ENCODE measurements at places on chromosomes 11 and 22.

DNA sequence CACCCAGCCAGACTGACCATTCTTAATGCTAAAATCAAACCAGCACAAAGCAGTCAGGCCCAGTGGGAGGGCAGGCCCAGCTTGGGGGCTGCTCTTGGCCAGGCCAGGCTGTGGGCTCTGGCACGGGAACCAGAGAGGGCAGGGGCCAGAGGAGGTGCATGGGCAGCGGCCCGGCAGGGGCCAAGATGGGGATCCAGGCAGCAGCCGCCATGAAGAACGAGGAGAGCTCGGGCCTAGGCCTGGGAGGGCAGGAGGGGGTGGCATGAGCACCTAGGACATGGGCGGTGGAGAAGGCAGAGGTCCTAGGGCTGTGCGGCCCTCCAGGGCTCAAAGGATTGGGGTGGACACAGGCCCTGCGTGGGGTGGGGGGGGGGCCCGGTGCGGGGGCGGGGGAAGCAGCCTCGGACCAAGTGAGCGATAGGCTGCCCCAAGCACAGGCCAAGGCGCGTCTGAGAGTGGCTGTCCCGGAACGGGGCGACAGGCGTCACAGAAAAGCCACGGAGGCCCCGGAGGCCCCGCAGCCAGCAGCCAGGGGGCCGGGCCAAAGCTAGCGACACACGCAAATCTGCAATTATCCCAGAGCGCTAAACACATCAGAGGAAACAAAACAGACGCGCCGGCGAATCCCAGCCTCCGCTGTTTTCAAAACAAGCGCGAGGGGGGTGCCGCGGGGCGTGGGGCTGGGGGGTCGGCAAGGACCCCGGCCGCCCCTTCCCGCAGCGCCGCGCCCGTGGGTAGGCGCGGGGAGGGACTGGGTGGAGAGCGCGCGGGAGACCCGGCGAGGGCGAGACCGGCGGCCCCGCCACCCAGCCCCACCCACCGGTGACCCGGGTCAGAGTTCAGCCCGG, 8.3 kb downstream of the PLXNB2 start:
- no peak for DNase-seq

- DNase-seq, result no peak
Measured at GRCh38 chr22:37334859-37335805, 52.8 kb downstream of the CYTH4 start.

DNA sequence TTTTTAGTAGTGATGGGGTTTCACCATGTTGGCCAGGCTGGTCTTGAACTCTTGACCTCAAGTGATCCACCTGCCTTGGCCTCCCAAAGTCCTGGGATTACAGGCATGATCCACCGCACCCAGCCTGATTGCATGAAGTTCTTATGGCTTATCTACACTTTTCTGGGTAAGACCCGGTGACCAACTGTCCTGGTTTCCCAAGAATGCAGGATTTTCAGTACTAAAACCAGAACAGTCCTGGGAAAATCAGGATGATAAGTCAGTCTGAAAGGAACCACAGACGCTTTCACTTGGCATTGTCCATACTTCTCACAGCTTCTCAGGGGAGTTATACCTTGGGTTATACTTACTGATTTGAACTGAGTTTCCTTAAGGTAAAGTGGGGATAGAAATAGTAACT, 1.4 kb upstream of the BPIFC start:
- no peak for DNase-seq

DNA sequence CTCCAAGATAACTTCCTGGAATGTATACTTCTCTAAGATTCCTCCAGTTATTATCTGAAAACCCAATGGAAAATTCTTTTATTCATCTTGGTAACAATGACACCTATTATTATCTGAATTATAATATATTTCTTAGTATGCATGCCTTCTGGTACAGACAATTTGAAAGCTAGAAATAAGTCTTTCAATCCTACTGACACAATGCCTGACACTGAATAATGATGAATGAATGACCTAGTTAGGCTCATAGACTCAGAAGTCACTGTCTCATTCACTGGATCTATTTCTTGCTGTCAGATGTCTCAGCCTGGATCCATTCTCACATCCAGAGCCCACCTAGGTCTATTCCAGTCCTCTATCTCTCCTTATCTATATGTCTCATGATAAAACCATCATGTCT, 1126.7 kb upstream of the CCDC90B start:
- no peak for DNase-seq

DNA sequence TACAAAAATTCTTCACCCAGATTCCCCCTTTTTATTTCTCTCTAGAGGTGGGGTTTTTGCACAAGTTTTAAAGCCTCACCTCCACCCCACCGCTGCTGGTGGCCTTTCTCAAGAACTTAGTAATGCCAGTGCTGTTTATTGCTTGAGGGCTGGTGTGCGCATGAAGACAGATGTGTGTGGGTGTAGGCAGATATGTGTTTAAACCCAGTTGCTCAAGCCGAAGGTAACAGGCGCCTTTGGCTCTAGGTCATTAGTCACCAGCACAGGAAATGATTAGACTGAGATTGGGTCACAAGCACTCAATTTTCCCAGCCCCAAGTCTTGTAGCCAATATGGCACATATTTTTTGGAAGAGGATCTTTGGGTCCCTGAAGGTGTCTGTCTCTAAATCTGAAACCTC, 2.7 kb upstream of the CLMP start:
- peak; percentile 93 for DNase-seq

GRCh38 chr22:44360668-44361381, 48.1 kb upstream of the SHISAL1 start:
- peak; percentile 96 for DNase-seq

DNA sequence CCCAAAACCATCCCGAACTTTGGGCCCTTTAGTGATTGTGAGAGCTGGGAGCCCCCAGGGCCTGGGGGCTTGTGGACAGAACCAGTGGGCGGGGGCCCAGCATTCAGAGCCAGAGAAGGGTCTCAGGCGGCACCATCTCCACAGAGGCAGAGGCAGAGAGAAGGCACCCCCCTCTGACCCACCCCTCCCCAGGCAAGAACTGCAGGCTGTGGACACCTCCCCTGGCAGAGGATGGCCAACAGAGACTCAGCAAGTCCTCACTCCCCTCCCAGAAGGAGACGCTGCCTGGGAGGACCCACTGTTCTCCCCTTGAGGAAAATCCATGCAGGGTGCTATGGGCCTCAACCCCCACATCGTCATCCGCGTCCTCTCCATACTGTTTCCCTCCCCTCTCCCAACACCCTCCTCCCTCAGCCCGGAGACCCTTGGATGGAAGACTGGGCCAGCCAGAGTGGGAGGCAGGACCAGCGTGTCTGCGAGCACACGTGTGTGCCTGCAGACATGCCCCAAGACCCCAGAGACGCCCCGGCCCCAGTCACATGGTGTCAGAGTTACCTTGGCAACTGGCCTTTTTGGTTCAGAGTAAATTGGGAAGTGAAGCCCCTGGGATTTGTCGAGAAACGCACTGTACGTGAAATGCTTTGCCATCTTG, 42.6 kb downstream of the KCNC1 start:
- no peak for DNase-seq

- DNase-seq, result no peak
Measured at GRCh38 chr11:119617340-119617713, 111.7 kb downstream of the NECTIN1 start.

GRCh38 chr11:13227676-13228255, 49.8 kb upstream of the BMAL1 start:
- peak; percentile 30 for DNase-seq

- DNase-seq, result no peak
Measured at GRCh38 chr11:8584511-8584910, 9.5 kb downstream of the STK33 start.

GRCh38 chr11:40054631-40055030, 1404.8 kb downstream of the LRRC4C start:
- peak; percentile 1 for DNase-seq

All from mammary epithelial cell (primary cell).